Keratinocyte (primary cell): ENCODE measurements at places on chromosomes 12 and 14. TPM values are rescaled to one million over a fixed set of nuclear protein-coding genes. Genes with fewer than 3 reads are reported as not detected.

DNA sequence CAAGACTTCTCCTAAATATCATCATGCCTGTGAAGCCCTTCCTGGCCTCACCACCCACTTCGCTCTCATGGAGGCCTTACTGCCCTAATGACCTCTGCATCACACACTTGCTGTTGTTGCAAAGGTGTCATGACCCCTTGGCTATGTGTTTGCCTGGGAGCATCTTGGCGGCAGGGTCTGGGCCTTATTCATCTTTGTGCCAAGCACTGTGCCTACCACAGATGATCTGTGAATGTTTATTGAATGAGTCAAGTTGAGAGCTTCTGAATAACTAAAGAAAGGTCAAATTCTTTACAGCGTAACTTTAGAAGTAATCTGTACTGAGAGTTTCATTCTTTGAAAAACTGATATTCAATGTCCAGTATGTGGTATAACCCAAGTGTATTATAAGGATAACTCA lies 113.3 kb downstream of the TTC8 start:
- DNase-seq, result no peak

- no peak for DNase-seq
Observed at GRCh38 chr12:1494856-1495255, 99.5 kb downstream of the FBXL14 start.

DNA sequence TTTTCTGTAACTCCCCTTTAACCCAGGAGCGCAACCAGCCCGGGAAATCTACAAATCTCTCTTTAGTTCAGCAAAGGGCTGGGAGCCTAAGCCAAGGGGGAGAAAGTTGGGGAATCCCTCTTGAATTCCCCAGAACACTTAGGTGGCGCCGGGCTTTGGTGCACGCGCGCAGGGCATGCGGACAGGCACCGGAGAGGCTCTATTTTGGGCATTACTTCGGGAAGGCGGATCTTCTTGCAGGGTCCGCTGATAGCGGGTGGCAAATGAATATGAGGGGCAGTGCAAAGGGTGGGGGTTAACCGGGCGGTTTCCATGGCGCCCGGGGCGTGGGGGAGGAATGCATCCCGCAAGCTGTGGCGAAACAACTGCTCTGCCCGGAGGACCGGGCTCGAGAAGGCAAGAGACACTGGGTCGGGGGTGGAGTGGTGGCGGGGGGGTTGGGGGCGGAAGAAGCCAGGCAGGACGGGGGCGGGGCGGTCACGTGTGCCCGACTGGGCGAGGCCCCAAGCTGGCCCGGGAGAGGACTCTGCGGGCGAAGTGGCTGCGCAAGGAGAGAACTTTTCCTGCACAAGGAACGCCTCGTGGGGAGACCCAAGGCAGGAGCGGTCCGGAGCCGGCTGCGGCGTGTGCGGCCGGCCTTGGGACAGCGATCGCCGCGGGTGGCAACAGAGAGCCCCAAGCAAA lies at the start of gene FLVCR2:
Gene FLVCR2, plus strand, starts transcription at position 519 of the 684 bp plus-strand sequence. CDS start 353 bp downstream, outside the sequence.
- DNase-seq, result no peak

GRCh38 chr12:84719997-84720396 lies 192.6 kb downstream of the SLC6A15 start:
- DNase-seq, result no peak

The TPPP2 gene
- polyA plus RNA-seq, result not detected in 3 replicates

The WASHC3 gene
- polyA plus RNA-seq, result 43.1 to 91.0 TPM (median 89.7 TPM) in 3 replicates

- no peak for DNase-seq
Observed at GRCh38 chr12:92629349-92630065, 73.3 kb upstream of the PLEKHG7 start.

DNA sequence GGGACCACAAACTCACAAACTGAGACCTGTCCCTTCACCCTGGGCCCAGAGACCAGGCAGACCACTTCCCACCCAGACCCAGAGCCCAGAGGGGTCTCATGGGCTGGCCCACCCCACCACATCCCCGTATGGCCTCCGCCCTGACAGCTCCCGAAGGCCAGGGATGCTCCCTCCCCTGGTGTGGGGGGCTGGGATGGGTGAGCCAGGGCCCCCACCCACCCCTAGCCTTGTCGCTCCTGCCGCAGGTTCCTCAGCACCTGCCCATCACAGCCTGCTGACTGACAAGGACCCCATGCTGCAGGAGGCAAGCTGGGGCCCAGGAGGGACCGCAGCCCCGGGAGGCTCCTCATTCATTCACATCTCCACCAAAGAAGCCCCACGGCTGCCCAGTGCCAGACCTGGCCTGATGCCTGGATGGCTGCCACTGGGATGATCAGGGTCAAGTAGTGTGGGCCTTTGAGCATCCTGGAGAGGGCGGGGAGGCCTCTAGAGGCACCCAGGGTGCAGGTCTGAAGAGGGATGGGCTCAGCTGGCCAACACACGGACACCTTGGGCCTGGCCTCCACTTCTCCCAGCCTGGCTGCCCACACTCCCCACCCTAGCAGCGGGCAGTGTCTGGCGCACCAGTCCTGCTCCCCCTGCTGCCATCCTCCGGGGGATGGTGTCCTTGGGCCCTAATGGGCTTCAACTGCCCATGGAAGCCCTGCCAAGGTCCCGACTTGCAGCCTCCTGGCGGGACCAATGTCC lies 24.7 kb upstream of the GPR132 start:
- DNase-seq, result no peak

DNA sequence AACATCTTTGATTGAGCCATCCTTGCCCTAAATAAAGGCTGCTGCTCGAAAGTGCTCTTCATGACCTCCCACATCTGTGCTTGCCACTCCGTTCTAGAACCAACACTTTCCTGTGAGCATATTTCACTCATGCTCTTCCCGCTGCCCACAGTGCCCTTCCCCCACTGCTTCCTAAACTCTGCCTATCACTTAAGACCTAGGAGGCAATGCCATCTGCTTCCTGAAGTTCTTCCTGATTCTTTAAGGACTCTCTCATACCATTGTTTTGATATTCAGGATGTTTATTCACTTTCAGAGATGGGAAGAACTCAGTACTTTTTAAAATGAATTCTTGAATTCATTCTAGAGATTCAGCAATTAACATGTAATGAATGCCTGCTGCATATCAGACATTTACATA lies 49.9 kb downstream of the ZFYVE21 start:
- DNase-seq, result no peak

The CABP1 gene
- polyA plus RNA-seq, result 0.04 TPM in 2 of 3 replicates, not detected in the other

DNA sequence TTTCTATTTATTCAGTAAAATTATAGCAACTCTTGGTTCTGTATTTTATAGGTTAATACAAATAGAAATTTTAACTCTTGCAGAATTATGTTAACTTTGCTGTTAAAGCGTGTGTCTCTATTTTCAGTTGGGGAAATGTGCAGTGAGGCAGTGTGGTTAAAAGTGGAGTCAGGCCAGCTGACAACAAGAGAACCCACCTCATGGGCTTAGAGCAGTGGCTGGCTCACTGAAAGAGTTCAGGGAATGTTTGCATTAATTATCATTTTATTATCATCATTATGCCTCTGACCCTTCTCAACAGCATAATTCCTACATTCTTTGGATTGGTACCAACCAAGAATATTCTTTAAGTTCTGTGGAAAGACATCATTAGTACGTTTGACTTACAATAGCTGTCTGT lies 163.8 kb downstream of the DERA start:
- DNase-seq, result no peak

- DNase-seq, result no peak
Observed at GRCh38 chr12:58528271-58528670, 392.0 kb downstream of the LRIG3 start.

- no peak for DNase-seq
Observed at GRCh38 chr12:25556153-25556552, 3.1 kb upstream of the LMNTD1 start.

The CLEC4E gene
- not detected in 3 replicates for polyA plus RNA-seq

The DLGAP5 gene
- 1.3 to 15.3 TPM (median 9.1 TPM) in 3 replicates for polyA plus RNA-seq

DNA sequence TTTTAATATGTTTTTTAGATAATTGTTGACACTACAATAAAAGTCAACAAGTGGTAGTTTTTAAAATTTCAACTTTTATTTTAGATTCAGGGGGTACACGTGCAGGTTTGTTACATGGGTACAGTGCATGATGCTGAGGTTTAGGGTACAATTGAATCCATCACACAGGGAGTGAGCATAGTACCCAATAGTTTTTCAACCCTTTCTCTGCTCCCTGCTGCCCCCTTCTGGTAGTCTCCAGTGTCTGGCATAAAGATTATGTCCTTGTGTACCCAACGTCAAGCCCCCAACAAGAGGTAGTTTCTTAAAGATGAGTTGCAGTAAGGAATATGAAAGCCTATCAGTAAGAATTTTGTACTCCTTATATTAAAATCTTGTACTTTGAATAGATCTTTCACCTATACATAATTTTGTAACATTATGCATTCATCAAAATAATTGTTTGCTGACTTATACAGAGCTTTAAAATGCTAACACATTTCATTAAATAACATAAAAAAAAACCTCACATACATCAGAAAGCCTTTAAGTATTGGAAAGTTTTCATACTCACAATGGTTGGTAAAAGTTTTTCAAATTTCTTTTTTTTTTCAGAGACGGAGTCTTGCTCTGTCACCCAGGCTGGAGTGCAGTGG lies 5.4 kb upstream of the RALGAPA1 start:
- no peak for DNase-seq

- DNase-seq, result no peak
Observed at GRCh38 chr14:50874757-50875156, 2.9 kb downstream of the ABHD12B start.

DNA sequence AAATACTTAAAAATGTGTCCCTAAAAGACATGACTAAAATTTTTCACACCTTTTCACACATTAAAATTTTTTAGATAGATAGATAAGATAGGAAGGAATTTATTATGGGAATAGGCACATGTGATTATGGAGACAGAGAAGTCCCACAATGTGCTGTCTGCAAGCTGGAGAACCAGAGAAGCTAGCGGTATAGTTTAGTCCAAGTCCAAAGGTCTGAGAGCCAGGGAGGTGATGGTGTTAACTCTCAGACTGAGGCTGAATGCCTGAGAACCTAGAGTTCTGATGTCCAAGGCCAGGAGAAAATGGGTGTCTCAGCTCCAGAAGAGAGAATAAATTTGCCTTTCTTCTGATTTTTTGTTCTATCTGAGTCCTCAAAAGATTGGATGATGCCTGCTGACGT lies 65.7 kb downstream of the POLR3B start:
- no peak for DNase-seq

The CLEC2A gene
- 0.27 to 0.94 TPM (median 0.88 TPM) in 3 replicates for polyA plus RNA-seq

GRCh38 chr12:96107236-96107635 lies 71.8 kb upstream of the LTA4H start:
- no peak for DNase-seq

The ANKS1B gene
- polyA plus RNA-seq, result 0.04 TPM in 1 of 3 replicates, not detected in the others

The CPNE6 gene
- polyA plus RNA-seq, result not detected in 3 replicates

- DNase-seq, result no peak
Observed at GRCh38 chr14:20873370-20874177, 17.6 kb upstream of the RNASE3 start.

The ARHGAP9 gene
- polyA plus RNA-seq, result 0.15 TPM in 1 of 3 replicates, not detected in the others

GRCh38 chr12:3976351-3976938 lies 103.2 kb upstream of the PARP11 start:
- DNase-seq, result no peak
